ENCODE measurements at places on chromosomes 13 and 19.

- DNase-seq: no peak
Observed at GRCh38 chr13:50015258-50015657, at the start of gene KCNRG. KCNRG (plus strand) TSS chr13:50015444; CDS start chr13:50015494, 50 bp downstream.

- no peak for DNase-seq
Observed at GRCh38 chr19:19873381-19873780, 7.7 kb downstream of the ZNF253 start.

DNA sequence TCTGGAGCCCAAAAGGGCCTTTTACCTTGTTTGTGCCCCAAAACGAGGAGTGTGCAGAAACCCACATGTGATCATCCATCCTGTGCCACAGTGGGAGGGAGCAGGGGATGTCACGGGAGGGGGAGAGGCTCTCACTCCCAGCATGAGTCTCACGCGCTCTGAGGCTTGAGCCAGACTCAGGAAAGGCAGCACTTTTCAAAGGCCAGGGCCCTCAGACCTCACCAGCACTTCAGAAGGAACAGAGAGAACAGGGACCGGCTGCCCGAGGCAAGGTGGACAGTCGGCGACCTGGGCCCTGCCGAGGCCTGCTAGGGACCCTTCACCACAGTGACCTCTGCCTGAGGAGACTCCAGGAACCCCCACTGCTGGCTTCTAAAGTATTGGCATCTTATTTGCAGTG is 71.7 kb upstream of the WASF3 start:
- DNase-seq: no peak

GRCh38 chr13:36872621-36873020 is 47.4 kb downstream of the SMAD9 start:
- DNase-seq: no peak

DNA sequence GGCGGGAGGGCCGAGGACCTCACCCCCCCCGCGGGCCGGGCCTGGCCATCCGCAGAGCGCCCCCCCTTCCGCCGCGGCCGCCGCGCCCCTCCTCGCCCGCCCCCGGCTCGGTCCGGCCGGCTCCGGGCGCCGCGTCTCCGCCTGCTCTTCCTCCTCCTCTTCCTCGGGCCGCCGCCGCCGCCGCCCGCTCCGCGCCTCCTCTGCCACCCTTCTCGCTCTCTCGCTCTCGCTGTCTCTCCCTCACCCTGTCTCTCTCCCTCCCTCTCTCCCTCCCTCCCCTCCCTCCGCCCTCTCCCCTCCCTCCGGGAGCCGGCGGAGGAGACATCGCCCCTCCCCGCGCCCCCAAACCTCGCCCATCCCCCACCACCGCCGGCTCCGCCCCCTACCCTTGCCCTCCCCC is at the start of gene SHANK1:
Gene SHANK1 (minus strand): TSS at position 237 of the 400 bp plus-strand sequence. CDS start 2,883 bp downstream, outside the sequence.
- no peak for DNase-seq

DNA sequence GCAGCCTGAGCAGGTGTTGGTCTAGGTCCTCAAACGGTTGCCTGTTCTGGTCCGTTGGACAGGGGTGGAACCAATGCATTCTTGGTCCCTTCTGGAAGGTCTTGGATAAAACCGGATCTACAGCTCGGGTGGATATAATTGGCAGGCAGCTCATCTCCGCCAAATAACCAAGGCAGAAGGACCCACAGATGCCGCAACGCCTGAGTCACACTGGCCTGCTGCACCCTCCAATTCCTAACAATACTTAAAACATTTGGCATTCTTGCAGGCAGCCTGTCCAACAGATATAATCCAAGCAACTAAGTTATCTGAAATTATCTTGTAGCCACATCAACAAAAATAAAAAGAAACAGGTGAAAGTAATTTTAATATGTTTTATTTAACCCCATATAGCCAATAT is 59.0 kb upstream of the FGF14 start:
- DNase-seq: no peak

- DNase-seq: no peak
Observed at GRCh38 chr13:61246351-61246750, 169.3 kb downstream of the PCDH20 start.

GRCh38 chr13:113488283-113488682 is 2.2 kb downstream of the DCUN1D2 start:
- DNase-seq: no peak

DNA sequence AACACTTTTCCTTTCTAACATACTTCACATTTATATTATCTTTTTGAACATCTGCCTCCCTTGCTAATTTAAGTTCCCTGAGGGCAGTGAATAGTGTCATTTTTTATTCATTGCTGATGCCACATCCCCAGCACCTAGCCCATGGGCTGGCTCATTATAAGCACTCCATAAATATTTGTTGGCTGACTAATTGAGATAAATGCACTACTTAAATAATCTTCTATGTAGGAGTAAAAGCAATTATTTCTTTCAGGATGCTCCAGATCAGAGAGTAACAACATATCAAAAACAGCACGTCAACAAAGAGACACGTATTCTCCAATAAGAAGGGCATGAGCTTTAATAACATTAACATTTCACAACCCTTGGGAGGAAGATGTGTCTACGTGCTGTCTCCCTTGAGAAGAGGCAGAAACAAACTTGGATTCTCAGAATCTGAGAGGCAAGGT is 228.2 kb downstream of the LHFPL6 start:
- no peak for DNase-seq

GRCh38 chr19:10961073-10961860 is 437 bp downstream of the SMARCA4 start:
- peak; percentile 49 for DNase-seq
